ENCODE measurements at places on chromosomes 1 and 21.

- peak; percentile 53 for DNase-seq
These were observed 235.4 kb downstream of the PTPRU start for GRCh38 chr1:29471487-29472313.

- DNase-seq: no peak
These were observed 47.8 kb upstream of the CCDC190 start for GRCh38 chr1:162908780-162909179.

GRCh38 chr1:184472136-184472535, 85.3 kb downstream of the C1orf21 start:
- DNase-seq: no peak

GRCh38 chr1:152427458-152427857, 13.4 kb upstream of the CRNN start:
- DNase-seq: no peak

- DNase-seq: peak; percentile 59
These were observed 3.3 kb upstream of the PCBP3 start for GRCh38 chr21:45640001-45640887.

DNA sequence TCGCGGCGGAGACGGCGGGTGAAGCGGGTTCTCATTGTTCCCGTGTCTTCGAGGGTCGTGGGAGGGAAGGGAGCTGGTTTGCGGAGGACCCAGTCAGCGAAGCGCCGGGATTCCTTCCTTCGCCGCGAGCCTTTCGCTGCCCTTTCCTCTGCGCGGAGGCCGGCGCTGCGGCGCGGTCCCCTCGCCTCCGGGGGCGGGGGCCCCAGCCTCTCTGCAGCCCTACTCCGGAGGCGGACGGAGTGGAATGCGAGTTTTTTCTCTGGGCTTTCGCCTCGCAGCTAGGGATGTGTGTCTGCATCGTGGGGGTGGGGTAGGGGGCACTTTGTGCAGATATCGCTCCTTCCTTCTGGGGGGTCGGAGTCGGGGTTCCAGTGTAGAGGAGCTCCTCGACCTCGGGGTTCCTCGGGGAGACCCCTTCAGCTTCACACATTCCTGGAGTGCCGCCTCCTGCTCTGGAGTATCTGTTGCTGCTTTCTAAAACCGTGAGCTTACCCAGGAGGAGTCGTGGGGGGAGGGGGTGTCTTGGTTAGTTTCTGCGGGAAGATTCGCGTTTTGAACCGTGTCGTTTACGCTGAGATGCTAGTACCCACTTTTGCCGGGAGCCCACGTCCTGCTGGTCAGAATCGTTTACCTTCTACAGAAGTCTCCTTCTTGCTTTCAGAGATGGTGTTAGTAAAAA, 595 bp downstream of the RNF2 start:
- peak; percentile 75 for DNase-seq

DNA sequence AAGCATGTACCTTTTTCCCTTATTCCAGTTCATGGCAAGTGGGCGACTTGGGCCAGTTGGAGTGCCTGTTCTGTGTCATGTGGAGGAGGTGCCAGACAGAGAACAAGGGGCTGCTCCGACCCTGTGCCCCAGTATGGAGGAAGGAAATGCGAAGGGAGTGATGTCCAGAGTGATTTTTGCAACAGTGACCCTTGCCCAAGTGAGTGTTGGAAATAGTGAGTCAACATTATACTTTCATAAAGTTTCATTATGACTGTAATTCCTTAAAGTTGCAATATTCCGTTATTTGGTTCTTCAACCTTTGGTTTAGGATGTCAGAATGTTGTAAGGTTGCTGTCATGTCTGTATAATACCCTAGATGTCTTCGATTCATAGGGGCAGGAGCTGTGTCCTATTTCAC, 230.5 kb downstream of the TPR start:
- no peak for DNase-seq

DNA sequence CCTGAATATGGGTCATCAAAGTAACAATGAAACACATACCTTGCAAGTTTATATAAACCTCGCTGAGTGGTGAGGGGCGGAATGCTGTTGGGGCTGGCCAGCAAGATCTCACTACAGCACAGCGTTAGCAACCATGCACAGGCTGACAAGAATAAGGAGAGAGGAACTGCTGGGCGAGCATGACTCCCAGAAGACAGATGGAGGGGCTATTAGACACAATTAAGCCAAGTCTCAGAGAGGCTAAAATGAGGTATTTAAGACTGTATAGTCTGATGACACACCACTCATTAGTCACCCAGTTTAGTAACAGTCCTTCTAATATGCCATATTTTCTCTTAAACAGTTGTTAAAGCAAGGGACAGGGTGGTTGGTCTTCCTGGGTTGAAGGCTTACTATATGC, 340.2 kb upstream of the NR5A2 start:
- no peak for DNase-seq

DNA sequence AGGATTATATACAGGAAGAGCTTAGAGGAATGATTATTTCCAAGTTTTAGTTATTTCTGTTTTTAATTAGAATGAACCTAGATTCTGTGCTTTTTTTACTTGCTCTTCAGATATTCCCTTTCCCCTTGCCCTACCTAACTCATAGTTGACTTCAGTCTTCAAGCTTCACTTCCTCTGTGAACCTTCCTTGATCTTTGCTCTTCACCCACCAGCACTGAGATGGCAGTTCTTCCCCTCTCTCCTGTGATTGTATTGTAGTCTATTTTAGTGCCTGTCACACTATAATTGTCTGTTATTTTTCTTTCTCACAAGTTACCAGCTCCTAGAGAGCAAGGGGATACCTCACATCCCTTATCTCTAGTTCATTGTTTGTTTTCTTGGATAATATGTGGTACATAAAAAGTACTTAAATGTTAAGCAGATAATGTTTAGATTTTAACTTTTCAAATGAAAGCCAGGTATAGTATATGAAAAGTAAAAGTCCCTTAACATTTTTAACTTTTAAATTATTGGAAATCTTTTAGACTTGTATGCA, 33.2 kb downstream of the KCTD3 start:
- DNase-seq: no peak

DNA sequence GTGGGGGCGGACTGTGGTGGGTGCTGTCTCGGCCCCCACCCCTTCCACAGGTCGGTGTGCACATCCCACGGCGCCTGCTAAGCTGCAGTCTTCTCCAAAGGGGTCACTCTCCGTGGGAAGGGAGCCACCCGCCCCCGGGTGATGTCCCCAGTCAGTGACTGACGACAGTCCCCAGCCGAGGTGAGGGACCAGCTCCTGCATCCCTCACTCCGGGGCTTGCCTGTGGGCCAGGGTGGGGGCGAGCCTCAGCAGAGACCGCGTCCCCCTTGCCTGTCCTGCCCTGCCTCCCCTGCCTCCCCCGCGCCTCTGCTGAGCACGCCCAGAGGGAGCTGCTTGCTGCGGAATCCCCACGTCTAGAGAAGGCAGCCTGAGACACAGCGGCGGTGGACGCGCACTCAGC, 35.9 kb upstream of the PDE9A start:
- no peak for DNase-seq

DNA sequence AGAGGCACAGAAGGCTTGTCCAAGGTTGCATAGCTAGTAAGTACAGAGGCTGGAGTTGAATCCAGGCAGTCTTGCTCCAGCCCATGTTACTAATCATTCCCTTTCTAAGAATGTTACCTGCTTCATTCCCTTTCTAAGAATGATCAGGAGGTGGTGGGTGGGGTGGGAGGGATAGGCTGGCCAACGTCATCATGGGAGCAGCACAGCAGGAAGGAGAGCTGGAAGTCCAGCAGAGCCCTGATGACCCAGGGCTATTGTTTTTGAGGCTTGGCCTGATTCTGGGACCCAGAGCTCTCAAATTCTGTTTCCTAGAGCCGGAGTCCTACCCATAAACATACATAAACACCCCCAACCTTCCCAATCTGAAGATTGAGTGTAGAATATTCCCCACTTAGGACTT, 11.8 kb upstream of the CSF1 start:
- no peak for DNase-seq

GRCh38 chr1:63934697-63935096, 160.9 kb downstream of the ROR1 start:
- DNase-seq: no peak

DNA sequence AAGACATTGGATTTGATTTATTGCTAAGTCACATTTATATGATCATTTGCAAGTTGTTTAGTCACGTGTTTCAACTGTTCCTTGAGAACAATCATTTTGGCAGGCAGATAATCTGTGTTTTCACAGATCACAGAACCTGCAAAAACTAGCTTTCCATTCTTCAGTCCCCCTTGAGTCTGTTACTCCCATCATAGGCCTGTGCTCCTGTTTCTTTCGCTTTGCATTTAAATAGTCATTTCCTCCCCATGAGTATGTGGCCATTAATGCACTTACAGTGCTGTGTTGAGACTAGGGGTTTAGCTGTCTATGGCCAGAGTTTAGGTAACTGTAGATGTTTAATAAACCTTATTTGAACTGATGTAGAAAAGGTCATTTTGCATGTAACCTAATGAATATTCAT, 214.5 kb downstream of the PATJ start:
- DNase-seq: no peak

DNA sequence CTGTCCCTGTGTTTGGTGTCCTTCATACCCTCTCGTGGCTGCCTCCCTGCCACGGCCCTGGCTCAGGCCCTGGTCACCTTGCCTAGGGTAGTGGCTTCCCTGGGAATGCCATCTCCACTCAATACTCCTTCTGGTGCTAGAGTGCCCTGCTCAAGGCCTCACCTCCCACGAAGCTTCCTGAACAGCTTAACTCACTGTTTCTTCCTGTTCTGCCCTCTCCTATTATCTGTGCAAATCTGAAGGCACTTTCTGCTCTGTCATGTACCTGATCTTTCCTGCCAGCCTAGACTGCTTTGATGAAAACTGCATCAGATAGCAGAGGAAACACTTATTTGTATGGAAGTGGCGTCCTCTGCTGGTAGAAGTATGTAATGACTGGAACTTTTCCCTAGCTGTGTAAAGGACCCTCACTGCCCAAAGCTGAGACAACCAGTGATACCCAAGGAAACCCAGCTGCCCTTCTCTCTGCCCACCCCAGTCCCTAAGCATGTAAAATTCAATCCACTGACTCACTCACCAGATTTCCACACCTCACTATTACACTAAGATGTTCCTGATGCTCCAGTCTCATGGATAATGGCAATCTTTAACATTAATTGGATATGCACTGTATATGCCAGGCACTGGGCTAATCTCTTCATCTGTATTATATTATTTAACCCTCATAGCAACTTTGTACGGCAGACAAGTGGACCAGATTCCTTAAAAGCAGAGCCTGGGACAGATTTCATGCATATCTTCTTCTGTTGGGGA, 36.2 kb upstream of the BTG2 start:
- DNase-seq: peak; percentile 71

DNA sequence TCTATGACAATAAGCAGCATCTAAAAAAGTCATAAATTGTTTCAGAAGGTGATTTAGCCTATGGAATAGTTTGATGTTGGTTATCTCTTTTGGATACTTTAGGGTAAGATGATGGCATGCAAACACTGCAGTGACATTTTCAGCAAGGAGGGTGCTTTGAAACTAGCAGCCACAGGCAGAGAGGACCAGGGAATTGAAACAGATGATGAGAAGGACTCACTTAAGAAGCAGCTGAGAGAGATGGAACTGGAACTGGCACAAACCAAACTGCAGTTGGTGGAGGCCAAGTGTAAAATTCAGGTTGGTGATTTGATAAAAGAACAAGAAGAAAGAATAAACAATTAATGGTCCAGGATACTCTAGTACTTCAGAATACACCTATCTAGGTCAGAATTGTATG, 11.2 kb upstream of the CACYBP start:
- DNase-seq: no peak

- no peak for DNase-seq
These were observed 34.6 kb downstream of the SLAMF6 start for GRCh38 chr1:160488347-160489058.

All from ELF-1 (cell line).